ENCODE measurements at places on chromosomes 5 and 9. TPM values are rescaled to one million over a fixed set of nuclear protein-coding genes. Genes with fewer than 3 reads are reported as not detected.
A peak's percentile ranks its signal among the peaks of the same experiment; 100 is the strongest.

DNA sequence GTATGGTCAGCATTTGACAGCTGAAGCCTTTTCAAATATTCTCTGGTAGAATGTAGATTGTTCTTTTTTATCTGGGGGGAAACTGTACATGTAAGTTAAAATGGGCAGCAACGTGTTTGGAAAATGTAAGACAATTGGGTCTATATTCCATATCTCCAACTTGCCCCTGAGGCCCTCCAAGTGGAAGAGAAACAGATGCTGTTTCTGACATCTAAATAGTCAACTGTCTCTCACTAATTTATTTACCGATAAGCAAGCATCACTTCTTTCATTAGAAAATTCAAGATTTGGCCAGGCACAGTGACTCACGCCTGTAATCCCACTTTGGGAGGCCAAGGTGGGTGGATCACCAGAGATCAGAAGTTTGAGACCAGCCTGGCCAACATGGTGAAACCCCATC is 120.2 kb upstream of the TBCA start:
- no peak for DNase-seq

DNA sequence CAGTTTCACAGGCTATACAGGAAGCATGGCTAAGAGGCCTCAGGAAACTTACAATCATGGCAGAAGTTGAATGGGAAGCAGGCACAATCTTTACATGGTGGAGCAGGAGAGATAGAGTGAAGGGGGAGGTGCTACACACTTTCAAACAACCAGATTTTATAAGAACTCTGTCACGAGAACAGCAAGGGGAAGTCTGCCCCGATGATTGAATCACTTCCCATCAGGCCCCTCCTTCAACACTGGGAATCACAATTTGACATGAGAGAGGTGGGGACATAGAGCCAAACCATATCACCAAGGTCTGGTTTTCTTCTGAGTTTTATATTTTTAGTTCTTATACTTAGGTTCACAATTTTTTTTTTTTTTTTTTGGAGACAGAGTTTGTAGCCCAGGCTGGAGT is 16.1 kb downstream of the ZCCHC9 start:
- DNase-seq = no peak

DNA sequence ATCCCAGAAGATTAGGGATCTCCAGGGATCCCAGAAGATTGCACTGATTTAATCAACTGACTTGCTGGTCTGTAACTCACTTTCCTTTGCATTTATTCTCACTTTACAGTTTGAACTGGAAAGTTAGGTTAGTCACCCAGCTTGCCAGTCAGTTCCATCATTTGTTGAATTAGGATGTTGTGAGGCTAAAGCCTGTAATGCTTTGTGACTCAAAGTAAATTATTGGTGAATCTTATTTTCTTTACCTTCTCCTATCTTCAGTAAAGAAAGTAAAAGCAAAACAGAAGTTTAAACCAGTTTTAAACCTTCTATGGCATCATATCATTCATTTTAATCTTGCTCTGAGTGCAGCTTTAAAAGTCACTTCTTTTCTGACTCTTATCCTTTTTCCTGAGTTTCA is 85.8 kb downstream of the SLC44A1 start:
- DNase-seq = peak; percentile 30

- no peak for DNase-seq
These were observed 34.4 kb upstream of the KCNN2 start for GRCh38 chr5:114327474-114327873.

DNA sequence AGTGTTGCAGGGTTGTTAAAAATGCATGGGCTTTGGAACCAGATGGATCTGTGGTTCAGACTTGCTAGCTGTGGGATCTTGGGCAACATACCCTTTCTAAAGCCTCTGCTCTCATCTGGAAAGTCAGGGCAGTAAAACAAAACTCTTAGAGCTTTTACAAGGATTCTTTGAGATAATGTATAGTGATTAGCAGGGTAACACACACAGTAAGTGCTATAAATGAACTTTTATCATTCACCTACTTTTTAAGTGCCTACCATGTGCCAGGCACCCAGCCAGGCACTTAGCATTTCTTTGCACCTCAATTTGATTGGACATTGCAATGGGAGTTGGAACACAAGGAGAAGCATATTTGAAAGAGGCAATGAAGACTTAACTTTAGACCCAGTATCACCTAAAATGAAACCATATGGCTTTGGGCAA is 208.6 kb upstream of the PAPPA start:
- no peak for DNase-seq

DNA sequence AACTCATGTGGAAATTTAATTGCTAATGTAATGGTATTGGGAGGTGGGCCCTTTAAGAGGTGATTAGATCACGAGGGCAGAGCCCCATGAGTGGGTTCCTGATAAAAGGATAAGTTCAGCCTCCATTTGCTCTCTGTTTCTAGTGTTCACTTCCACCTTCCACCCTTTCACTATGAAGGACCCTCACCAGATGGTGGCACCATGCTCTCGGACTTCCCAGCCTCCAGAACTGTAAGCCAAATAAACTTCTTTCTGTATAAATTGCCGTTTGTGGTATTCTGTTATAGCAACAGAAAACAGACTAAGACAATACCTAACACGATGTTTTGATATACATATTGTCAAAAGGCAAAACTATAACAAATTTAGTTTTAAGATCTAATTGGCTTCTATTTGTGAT is 166.2 kb downstream of the DEPDC1B start:
- DNase-seq = no peak

DNA sequence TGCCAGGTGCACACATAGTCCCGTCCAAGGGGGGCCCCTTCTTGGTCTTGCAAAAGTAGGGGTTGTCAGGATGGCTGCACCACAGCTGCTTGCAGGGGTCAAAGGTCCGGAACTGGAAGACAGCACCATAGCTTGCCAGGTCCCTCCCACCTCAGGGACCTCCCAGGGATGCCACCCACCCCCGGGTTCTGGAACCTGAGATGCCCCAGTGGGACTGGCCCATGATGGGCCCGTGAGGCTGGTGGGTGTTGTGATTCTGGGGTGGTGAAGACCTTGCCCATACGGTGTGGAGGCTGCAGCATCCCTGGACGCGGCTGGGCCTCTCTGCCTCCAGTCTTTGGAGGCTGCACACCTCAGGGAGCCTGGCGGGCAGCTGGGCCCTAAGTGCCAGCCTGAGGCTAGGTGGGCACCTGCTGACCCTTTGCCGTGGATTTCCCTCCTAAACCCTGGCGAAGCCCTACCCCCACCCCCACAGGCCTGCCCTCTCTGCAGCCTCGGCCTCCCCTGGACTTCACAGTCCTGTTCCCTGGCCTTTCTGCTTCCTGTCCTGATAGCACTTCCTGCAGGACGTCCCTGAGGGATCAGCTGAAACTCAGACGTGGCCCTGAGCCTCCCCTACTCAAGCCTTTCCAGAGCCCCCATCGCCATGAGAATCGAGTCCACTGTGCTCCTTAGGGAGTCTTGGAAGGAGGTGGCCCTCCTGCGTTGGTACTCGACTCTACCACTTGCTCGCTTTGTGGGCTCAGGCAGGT is 92.1 kb downstream of the ZNF354C start:
- DNase-seq = no peak

DNA sequence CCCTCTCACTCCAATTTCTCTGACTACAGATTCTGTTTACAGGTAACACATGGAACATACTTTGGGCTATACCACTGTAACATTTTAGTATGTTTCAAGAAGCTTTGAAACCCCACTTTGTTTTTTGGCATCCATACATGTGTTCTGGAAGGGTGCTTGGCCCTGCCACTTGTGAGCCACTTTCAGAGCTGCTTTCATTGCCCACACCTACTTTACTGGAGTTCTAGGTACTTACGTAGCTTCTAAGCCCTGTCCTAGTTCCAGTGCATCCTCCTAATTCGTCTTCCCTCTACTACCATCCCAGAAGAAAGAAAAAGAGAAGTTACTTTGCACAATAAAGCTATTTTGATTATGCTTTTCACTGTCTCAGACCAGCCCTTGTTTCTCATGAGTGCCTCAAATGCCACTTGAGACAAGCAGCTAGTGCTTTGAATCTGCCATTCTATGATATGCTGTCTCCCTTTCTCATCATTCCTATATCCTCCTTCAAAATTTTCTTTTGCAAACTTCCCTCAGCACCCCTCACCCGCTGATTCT is 26.5 kb upstream of the C5orf47 start:
- no peak for DNase-seq

DNA sequence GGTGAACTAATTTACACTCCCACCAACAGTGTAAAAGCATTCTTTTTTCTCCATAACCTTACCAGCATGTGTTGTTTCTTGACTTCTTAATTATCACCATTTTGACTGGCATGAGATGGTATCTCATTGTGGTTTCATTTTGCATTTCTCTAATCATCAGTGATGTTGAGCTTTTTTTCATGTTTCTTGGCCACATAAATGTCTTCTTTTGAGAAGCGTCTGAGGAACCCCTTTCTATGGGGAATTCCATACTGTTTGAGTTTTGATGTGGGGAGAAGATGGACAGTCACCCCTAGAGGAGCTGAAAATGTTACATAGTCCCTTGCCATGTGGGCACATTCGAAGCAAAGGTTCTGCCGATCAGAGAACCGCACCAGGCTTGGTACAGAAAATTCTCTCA is 207.0 kb upstream of the SLC30A5 start:
- DNase-seq = no peak

GRCh38 chr9:114367772-114368569 is 19.8 kb downstream of the AKNA start:
- no peak for DNase-seq

DNA sequence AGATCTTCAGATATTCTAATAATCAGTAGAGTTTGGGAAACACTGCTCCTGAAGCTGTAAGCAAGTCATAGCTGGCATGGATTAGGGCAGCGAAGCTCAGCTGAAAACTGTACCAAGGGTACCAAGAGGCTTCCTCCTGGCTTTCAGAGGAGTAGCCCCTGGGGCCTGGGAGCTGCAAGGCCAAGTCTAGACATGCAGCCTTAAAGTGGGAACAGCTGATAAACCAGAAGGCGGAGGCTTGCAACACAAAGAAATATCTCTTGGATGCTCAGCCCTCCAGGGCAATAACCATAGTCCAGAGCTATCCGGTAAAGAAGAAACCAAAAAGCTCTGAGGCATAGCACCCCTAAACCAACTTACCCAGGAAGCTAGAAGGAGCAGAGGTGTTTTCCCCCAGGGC is 51.5 kb downstream of the MRPS30 start:
- DNase-seq = peak; percentile 15

GRCh38 chr5:176133289-176133870 is 104.8 kb upstream of the SIMC1 start:
- DNase-seq = no peak

DNA sequence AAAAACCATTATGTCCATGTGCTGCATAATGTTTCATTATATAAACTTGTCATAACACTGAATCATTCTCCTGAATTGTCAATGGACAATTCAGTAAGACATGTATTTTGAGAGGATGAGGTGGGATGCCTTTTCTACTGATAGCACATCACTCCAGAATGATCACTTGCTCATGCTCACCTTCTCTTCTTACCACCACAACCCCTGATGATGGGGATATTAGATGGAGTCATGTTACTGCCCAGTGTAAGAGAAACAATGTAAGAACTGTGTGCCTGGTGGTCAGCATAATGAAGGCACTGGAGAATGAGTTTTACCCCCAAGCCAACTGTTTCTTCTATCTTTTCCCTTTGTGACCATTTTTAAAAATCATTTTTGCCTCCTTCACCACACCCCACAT is 198.8 kb downstream of the ADAMTSL1 start:
- no peak for DNase-seq

DNA sequence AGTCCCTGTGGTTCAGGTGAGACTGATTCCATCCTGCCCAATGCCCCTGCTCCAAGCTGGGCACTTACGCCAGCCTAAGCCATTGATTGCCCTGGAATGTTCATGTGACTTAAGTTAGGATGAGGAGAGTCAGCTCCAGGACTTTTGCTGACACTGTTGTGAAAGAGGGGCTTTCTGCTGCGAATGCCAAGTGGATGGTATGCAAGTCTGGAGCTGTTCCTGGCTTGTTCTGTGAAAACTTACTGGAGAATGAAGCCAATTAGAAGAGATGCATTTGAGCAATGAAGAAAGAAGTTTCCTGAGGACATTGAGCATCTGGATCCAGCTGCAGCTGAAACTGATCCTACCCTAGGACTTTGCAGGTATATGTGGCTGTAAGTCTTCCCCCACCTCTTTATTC is 61.2 kb upstream of the ZFR start:
- peak; percentile 81 for DNase-seq

GRCh38 chr5:157672976-157673375 is 1.6 kb downstream of the C5orf52 start:
- DNase-seq = no peak

DNA sequence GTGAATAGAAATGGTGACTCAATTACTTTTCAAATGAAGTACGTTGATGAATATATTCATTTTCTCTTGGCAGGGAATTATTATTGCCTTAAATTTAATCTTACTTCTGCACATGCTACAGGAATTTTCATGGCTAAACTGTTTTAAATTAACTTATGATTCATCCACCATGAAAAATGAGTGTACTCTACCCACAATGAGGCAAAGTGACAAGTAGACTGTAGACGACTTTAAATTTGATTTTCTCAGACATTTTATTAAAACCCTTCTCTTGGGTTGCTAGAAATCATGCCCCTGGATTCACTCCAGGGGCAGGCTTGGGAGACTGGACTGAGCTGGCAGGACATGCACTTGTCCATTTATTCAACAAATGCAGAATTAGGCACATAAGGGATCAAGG is 23.5 kb upstream of the ERAP2 start:
- no peak for DNase-seq

DNA sequence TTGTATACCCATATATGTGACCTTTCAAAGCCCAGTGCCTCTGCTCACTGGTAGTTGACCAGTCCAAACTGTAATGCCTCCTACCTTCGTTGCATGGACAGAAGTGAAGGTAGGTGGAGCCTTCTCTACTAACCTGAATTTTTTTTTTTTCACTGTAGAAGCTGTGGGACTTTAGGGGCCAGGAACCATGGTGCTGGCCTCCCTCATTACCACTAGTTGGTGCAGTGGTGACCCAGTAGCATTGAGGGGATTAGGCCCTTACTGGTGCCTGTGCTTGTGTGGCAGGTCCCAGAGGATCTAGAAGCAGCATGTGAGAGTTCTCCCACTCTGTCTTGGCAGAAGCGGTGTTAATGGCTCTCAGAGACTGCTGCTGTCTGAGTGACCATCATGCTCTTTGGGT is 2.3 kb downstream of the RALGPS1 start:
- no peak for DNase-seq

GRCh38 chr5:17325770-17326599 is 108.6 kb downstream of the BASP1 start:
- no peak for DNase-seq

DNA sequence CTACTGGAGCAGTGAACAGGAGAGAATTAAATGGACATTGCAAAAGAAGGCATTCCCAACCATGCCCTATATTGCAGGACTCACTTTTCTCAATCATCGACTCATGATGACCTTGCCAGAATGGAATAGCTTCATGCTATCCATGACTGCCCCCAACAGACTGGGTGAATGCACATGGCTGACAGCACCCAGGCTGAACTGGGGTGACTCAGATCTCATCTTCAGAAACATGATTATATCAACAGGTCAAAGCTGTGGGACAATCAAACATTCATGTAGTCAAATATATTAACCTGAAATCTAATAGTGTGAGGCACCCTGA is 34.7 kb upstream of the MIER3 start:
- peak; percentile 22 for DNase-seq

Gene COL5A1
- total RNA-seq = 0.90 TPM

Gene KIF24
- total RNA-seq = 0.26 TPM

Gene LCN15
- not detected for total RNA-seq

Gene PCDHGB1
- under 0.01 TPM for total RNA-seq

Gene INSL6
- not detected for total RNA-seq

Gene SLC6A7
- not detected for total RNA-seq

Gene VLDLR
- total RNA-seq = 26.9 TPM

Data from bronchial epithelial cell (primary cell).